ENCODE measurements at places on chromosomes 7 and 10.

GRCh38 chr10:37732685-37733084 is 124.7 kb downstream of the ZNF248 start:
- peak; percentile 45 for DNase-seq

DNA sequence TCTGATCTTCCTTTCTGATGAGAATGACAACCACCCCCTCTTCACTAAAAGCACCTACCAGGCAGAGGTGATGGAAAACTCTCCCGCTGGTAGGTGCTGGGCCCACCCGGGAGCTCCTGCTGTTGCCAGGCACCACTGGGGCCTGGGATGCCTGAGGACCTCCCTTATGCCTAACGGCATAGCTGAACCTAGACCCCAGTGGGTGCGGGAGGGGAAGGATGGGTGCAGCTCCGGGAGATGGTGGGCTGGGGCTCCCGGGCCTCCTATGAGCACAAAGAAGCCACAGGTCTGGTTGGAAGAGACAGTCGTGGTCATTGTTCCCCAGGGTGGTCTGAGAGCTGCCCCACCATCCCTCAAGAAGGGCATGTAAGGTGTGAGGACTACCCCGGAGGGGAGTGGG is 15.6 kb upstream of the VSIR start:
- no peak for DNase-seq

- no peak for DNase-seq
These were observed 45.6 kb downstream of the CHCHD3 start for GRCh38 chr7:133036289-133036688.

DNA sequence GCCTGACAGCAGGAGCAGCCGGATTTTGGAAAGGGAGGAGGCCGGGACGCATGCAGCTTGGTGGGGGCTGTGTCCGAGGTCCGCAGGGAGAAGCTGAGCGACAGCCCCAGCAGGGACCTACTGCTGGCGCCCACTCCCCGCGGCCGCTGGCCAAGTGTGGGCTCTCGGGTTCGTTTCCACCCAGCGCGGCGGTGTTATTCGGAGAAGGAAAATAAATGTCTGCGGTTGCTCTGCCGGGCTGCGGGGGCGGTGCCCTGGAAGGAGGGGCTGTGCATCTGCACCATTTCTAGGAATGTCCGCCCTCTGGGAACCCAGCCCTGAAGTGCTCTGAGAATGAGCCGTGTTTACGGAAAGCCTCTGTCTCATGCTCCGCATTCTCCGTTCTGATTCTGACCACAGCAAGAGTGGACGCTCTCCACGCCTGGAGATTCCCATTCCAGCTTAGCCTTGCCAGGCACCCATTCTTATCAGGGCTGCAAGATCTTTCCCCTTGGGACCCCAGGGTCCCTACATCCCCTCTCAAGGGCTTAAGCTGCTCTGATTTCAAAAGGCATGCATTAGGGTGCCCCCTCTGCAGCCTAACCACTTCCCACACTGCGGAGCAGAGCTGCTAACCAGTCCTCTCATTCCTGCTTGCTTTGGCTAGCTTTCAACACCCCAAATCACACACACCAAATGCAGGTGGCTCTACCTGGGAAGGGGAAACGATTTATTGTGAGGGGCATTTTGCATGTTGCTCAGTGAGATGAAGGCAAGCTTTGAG is 256.6 kb upstream of the GLI3 start:
- no peak for DNase-seq

DNA sequence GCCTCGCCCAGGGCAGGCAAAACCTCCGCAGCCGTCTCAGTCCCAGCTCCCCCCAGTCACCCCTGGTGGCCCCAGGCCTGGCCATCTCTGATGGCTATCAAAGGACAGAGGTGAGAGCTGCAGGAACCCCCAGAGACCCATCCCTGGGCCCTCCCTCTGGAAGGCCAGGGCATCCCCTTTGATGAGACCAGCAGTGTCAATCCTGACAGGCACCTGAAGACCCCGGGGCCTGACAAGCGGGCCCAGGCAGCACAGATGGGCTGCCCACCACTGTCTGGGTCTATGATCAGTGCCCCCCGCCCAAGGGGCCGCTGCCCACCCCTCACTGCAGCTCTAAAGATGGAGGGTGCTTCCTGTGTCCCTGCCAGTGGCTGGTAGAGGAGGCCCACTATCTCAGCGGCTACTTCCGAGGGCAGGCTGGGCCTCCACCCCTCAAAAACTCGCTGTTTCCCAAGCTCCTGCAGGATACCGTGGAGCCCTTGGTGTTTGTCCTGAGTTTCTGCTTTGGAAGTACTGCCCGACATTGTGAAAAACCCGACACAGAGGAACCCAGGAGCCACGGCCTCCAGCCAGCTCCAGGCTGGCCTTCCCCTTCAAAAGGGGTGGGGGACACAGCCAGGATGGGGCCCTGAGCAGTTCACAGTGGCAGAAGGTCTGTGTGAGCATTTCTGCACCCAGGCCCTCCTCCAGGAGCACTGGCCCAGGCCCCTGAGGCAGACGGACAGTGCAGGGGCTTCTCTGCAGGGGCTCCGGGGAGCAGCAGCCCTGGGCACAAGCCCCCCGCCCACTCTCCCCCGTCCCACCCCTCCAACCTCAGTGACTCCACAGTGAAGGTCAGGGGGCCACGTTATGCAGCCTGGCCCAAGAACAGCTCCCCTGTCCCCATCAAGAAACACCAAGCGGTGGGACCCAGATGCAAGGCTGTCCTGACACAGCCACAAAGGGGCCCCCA is 99.2 kb downstream of the PDGFA start:
- DNase-seq, result no peak

GRCh38 chr10:55476129-55476528 is 675.1 kb upstream of the PCDH15 start:
- no peak for DNase-seq

GRCh38 chr7:131544449-131545301 is 11.8 kb downstream of the PODXL start:
- DNase-seq, result no peak
